ENCODE measurements at places on chromosomes 2 and 18.

DNA sequence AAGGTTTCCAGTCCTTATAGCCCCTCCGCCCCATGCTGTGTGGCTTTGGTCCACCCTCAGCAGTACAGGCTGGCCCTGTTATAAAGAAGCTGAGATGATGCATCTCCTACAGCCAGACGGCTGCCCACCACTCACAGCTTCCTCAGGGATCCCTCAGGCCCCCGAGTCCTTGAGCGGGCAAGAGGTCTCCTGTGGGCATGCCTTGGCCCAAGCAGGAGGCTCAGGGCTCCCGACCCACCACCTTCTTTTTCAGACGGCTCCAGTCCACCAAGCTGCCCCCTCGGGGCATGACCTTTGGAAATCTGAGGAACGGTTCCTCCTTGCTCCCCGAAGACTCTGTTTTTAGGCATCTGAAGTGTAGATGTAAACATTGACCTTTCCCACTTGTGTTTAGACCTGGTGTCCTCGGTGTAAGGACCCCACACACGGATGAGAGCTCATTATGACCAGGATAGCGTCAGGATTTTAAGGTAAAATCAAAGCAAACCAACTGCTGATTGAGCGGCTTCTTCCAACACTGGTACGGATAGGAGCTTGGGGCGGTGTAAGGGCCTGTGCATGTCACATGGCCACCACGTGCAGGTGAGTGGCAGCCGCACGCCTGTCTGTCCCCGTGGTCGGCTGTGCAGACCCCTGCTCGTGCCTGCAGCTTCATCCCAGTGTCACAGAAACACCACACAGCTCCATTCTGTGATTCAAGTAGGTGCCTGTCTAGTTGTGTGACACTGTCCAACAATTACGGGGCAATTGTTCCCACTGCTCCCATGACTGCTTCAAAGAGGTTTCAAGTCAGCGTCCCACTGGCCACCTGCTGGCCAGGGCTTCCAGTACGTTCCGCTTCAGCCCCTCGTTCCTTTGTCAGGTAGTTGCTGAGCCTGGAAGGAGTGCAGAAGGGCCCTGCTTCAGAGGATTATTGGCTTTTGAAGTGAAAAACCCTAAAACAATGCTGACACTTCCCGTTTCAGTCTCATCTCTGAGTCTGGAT lies 74.7 kb downstream of the NDUFA10 start:
- DNase-seq, result no peak

GRCh38 chr2:206349375-206349774 lies 74.9 kb downstream of the ZDBF2 start:
- no peak for DNase-seq

DNA sequence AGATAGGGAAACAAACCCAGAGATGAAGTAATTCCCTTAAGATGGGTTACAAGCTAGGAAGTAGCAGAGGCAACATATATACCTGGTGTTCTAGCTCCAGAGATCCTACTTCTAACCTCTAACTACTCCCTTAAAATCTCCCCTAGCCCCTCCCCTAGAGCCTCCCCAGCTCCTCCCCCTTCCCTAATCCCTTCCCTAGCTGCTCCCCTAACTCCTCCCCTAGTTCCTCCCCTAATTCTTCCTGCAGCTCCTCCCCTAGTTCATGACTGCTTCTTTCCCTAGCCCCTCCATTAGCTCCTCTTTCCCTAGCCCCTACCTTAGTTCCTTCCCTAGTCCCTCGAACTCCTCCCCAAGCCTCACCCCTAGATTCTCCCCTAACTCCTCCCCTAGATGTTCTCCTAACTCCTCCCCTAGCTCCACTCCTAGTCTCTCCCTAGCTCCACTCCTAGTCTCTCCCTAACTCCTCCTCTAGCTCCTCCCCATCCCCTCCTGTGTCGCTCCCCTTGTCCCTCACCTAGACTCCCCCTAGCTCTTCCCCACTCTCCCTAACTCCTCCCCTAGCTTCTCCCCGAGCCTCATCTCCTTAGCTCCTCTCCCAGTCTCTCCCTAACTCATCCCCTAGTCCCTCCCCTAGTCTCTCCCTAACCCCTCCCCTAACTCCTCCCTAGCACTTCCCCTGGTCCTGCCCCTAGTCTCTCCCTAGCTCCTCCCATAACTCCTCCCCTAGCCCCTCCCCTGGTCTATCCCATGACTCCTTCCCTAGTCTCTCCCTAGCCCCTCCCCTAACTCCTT lies 108.9 kb downstream of the CD226 start:
- DNase-seq, result peak; percentile 25

- no peak for DNase-seq
Measured at GRCh38 chr2:158214431-158214830, 112.8 kb downstream of the UPP2 start.

DNA sequence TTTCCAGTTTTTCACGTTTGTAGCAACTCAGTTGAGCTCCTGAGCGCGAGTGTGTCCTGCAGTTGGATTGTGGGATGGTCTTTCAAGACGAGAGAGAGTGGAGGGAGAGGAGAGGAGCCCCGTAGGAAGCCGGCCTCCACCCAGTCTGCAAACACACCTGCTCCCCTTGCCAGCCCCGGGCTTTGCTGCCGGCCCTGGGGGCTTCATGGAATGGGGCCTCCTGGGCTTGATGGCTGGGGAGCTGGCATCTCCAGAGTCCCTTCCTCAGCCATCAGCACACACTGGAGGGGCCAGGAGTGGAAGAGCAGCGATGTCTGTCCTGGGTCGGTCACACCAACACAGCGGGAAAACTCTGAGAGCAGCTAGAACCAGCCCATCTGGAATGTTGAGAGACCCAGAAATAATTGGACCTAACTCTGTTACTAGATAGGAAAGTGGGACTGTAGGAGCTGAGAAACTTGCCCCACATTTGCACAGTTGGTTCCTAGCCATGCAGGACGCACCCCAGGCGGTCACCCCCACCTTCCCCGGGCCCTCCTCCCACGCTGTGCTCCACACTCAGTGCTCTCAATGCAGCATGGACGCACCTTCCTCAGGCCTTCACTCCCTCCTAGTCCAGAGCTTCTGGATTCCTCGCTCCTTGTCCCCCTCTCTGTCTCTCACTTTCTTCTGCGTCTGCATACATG lies 69.6 kb downstream of the PTGR3 start:
- no peak for DNase-seq

DNA sequence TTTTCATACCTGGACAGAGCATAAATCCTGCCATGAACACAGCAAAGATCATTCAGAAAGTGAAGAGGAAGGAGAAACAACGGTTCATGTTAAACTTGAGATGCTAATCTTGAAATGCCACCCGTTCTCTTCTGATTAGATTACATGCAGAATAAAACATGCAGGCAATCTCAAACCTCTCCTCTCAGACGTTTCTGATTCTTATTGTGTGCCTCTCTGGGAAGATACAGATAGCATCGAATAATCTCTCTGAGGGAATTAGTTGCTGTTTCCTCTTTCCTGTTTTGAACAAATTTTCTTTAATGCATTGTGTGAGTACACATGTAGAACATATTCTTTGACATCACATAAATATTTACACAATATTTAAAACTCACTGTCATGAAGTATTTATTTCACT lies 313.4 kb downstream of the PRKCE start:
- no peak for DNase-seq

DNA sequence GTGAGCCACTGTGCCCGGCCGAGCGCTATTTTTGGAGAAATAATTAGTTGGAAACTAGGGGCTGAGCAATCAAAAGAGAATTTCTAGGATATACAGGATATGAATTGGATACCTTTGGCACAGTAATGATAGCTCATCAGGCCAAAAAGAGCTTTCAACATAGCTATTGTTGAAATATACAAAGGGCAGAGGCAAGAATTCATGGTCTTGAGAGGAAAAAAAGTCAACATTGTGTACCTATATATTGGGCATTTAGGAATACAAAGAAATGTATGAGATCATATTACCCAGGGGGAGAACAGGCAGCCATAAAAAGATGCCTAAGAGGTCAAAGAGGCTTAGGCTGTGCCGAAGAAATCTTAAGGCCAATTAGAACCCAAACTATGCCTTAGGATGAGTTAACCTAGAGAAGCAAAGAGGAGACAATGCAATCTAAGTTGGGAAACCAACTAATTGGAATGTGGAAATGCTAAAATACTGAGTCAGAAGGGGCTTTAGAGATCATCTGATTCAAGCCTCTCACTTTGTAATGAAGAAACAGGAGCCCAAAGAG lies 99.0 kb downstream of the RBBP8 start:
- no peak for DNase-seq

Data from stimulated activated CD4-positive, alpha-beta T cell treated with anti-CD3 and anti-CD28 coated beads, Interleukin-2, amount 100 ng/mL, for 24 hours (primary cell).